Fibroblast of skin of scalp (primary cell): ENCODE measurements at places on chromosomes 6 and 20.

GRCh38 chr6:42372699-42373098, 79.0 kb downstream of the TRERF1 start:
- DNase-seq = no peak

DNA sequence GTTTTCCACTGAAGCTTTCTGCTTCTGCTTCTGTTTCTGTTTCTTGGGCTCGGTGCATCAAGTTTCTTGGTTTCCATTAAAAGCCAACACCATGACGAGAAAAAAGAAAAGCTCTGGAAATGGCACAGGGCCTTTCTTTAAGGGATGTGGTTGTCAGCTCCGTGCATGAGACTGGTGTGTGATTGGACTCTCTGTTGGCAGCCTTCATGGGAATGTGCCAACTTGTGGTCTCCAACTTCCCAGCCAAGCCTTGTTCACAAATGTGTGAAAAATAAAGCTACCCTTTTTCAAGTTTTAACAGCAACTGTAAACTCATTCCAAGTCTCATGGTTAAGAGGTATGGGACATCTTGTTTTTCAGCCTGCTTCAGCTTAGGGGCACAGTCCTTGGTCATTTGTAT, 68.7 kb upstream of the CST7 start:
- no peak for DNase-seq

DNA sequence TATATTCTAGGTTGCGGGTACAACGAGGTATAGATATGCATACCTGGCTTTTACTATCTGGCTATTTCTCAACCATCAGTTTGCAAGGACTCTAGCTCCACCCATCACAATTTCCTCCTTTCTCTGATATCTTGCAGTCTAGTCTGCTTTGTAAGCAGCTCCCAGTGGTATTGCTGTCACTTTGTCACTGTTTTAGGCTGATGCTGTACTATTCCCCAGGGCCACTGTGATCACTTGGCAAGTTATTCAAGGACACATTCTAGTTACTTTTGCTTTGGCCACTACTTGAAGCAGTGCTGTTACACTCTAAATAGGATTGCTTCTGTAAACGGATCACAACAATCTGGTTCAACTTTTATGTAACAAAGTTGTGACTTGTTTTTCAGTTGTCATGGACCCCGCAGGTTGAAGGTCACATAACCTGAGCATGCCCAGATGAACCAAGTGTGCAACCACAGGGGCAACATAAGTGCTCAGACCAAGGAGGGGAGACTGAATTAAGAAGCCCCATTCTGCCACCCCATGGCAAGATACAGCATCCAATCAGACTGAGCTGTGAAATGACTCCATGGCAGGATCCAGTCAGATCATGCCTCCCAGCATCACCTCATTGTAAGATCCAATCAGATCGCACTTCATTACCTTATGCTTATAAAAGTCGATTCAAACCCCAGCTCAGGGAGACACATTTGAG, 588.4 kb upstream of the CITED2 start:
- DNase-seq = no peak

GRCh38 chr6:121816906-121817540, 381.6 kb downstream of the GJA1 start:
- DNase-seq = no peak

DNA sequence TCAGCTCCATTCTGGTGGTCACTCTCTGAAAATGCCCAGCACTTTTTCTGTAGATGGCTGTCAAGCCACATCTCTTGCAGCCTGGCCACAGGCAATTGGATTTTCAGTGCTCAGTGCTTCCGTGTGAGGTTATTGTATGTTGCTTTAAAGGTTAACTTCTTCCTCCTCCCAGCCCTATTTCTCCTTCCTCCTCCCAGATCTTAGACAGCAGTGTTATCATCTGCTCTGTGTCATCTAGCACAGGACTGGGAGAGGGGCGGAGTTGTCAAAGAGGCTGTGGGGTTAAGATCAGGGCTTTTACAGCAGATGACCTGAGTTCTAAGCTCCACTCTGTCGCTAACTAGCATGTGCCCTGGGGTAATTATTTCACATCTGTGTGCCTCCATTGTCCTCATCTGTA, 129.0 kb downstream of the PHACTR3 start:
- no peak for DNase-seq

DNA sequence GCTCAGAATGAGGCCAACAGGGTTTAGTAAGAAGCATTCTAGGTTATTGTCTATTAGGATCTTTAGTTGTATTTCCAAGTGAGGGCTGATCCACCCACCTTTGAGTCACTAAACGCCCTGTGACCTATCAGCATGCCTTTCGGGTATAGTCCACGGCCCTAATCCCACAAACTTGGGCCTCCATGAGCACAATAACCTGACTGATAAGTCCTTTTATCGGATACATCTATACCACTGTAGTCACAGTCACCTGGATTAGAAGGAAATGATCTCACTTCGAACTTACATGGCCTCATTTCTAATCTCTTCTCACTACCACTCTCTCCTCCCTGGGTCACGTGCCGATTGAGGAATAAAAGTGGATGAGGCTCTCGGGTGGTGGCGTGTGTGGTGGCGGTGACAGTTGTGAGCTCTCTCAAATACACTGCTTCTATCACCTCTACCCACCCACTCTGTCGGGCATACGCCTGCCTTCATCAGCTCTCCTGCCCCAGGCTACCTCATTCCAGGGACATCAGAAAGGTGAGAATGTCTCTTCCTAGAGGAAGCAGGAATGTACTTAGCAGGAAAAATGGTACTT, 65.2 kb downstream of the TRAM2 start:
- no peak for DNase-seq

- DNase-seq = peak; percentile 88
Measured at GRCh38 chr20:10469599-10469998, 34.5 kb downstream of the SLX4IP start.

GRCh38 chr6:18347021-18347577, 40.1 kb upstream of the RNF144B start:
- DNase-seq = peak; percentile 54

GRCh38 chr20:17572034-17572638, 2.3 kb downstream of the DSTN start:
- DNase-seq = no peak

DNA sequence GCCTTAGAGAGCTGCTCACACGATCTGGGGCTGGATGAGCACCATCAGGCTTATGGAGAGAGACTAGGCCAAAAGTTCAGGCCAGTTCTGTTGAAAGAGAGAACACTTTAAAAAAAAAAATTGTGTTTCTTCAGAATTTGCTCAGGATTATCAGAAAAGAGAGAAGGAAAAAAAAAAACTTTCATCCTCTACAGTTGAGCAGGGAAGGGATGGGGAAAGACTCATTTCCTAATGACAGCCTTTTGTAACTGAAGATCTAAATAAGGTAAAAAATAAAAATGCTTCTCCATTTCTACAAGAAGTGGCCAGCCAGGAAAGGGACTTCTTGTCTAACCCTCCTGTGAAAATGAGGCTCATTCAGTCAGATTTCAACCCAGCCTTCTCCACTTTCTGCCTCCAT, 134.8 kb downstream of the LY86 start:
- no peak for DNase-seq

DNA sequence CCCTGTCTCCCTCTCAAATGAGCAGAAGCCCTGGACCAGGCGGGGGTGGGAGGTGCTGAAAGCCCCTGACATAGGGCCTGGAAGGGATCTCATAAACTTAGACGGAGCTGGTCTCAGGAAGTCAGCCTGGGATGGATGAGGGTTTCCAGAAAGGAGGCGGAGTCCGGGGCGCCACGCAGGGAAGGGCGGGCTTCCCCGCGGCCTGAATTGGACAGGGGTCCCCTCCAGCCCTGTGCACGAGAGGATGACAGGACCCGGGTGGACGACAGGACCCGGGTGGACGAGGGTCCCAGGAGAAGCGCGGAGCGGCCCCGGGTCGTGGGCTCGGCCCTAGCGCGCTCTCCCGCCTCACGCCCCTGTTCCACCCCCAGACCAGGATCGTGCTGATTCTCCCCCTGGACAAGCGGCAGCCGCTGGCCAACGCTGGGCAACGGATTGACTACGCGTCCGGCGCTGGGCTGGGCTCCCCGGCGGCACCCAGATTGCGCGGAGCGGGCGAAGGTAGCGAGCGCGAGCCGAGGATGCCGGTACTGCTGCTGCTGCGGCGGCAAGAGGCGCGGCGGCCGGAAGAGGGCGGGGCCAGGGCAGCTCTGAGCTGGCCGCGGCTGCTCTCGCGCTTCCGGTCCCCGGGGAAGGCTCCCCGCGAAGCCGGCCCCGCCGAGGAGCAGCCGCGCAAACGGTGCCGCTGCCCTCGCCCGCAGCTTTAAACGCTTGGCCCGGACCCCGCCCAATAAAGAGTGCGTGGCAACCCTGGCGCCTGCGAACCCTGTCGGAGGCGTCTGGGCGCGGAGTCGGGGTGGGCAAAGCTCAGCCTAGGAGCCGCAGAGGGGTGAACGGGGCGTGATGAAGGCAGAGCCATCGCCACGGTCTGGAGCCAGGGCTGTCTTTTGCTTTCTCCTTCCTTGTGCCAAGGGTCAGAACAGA, 1.3 kb downstream of the C20orf144 start:
- DNase-seq = peak; percentile 77

GRCh38 chr6:39196673-39197091, 32.6 kb downstream of the KCNK5 start:
- DNase-seq = no peak

DNA sequence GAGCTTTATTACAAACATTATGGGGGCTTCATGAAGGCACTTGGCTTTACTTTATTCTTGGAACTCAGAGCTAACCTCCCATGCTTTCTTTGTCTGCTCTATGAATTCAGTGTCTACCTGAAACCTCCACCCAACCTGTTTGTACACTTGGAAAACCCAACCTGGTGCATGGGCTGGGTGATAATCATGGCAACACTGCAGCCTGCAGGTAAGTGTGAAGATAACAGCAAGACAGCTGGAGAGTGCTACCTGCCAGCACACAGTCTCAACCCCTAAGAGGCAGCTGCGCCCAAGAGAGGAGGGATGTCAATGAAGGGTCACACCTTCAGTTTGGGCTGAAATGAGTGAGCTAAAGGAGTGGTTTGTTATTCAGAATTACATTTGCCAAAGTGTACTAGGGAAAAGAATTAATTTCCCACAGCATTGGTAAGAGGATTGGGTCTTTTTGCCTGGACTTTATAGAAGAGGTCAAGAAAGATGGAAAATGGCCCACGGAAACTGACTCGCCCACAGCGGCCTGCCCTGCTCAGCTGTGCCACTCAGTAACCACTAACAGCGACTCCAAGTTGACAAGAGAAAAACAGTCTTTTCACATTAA, 24.4 kb downstream of the FOXQ1 start:
- DNase-seq = no peak

- DNase-seq = no peak
Measured at GRCh38 chr6:106749609-106750008, 120.2 kb downstream of the QRSL1 start.

GRCh38 chr6:11449408-11449807, 88.1 kb upstream of the TMEM170B start:
- DNase-seq = no peak

- DNase-seq = no peak
Measured at GRCh38 chr6:42387336-42387735, 64.4 kb downstream of the TRERF1 start.

- DNase-seq = no peak
Measured at GRCh38 chr6:116611056-116611455, 5.2 kb upstream of the RSPH4A start.

DNA sequence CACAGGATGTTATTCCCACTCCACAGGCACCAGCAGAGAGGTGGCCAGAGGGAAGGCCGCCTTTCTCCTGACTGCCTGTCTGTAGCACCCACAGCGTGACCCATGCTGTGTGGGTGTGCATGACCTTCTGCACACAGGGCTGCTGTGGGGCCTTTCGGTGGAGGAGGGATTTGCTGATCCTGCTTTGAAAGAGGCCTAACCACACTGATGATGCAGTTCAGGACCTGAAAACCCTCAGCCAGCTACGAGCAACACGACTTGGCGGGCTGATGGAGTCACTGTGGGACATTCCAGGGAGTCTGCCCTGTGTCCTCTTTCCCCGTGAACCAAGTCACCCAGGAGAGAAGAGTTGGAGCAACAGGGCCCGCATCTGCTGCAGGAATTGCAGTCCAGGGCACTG, 49.1 kb downstream of the SYTL3 start:
- no peak for DNase-seq

DNA sequence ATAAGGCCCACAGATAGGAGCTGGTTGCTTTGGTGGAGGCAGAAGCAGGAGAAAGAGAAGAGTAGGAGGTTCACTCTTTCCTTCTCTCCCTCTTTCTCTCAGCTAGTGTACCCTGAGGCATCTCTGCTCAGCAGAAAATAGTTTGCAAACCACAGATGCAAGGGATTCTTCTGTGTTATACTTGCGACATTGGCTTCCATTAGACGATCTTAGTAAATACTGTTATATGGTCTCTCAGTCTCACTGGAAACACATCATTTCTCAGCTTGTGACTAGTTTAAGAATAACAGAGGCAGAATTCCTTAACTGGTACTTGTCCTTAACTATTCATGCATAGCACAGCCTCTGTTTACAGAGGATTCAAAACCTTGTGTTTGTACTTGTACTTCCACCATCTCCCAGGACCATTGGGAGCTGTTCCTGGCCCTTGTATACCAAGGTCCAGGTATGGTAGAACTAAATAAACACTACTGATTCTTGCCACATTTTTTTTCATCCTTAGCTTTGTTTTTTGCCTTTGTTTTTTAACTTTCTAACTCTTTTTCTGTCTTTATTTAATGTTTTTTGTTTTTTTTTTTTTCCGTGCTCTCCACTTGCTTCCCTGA, 218.2 kb downstream of the OTOR start:
- DNase-seq = no peak

- DNase-seq = no peak
Measured at GRCh38 chr6:166907373-166907841, 48.9 kb downstream of the RNASET2 start.

DNA sequence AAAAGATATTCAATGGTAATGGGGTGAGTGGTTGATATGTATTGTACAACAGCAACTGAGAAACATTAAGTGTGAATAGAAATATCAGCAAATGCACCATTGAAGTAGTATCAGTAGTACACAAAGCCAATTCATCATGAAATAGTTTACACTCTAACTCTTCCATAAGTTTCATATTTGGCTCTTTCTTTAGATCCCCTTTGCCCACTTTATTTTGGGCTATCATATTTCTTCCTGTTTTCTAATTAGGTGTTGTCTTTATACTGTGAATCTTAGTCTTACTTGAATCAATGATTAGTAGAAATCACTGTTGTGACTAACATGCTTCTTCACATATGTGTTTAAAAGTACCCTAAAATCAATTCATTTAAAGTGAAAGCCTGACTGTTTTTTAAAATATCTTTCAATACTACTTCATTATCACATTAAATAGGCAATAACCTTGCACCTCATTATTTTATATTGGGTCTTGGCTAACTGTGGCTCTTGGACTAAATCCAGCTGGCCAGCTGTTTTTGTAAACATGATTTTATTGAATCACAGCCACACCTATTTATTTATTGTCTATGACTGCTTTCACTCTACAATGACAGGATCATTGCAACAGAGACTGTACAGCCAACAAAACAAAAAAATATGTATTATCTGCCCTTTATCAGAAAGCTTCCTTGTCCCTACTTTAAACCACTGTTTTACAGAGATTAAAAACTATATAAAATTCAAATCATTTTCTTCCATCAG, 38.9 kb downstream of the EYS start:
- DNase-seq = no peak

GRCh38 chr20:23644164-23644563, 6.4 kb upstream of the CST3 start:
- DNase-seq = no peak

- peak; percentile 7 for DNase-seq
Measured at GRCh38 chr6:101614774-101615173, 221.3 kb downstream of the GRIK2 start.

- DNase-seq = no peak
Measured at GRCh38 chr6:32843331-32843978, 392 bp downstream of the PSMB8 start.

GRCh38 chr20:38880952-38881735, 45.1 kb upstream of the FAM83D start:
- DNase-seq = peak; percentile 4

GRCh38 chr20:31979713-31980426, 11.9 kb downstream of the XKR7 start:
- no peak for DNase-seq
